ENCODE measurements at places on chromosomes 7 and 10.
A peak's percentile ranks its signal among the peaks of the same experiment; 100 is the strongest.

DNA sequence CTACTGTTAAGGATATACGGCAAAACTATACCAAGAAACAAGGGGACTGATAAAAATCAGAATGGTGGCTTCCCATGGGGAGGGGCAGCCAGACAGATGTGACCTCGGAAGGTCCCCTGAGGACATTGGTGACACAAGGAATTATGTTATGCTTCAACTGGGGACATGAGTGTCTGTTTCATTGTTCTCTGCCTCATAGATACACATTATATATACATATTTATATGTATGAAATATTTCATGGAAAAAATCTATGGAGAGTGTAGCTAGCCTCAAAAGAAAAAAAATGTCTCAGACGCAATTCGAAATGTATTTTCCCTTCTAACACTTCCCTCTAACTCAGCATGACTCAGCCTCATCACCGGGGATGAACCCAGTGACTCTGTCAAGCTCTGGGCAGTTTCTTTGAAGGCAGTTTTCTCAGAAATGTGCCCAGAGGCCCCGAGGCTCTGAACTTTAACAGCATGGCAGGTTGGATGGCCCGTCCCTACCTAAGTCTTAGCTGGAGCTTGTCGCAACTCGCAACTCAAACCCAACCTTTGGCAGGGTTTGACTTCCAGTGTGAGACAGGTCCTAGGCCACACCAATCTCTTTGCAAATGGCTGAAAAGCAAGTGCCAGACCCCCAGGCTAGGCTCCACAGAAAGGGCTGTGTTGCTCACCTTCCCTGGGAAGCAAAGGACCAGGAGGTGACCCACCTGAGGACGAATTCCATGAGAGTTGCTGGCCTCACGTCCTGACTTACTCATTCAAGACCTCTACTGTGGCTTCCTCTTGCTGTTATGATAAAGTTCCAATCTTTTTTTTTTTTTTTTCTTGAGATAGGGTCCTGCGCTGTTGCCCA, 86.9 kb downstream of the CARD11 start:
- DNase-seq, result peak; percentile 0

- no peak for DNase-seq
Measured at GRCh38 chr7:37786741-37787569, 61.4 kb upstream of the NME8 start.

GRCh38 chr7:137820156-137820555, 26.6 kb downstream of the DGKI start:
- no peak for DNase-seq

- no peak for DNase-seq
Measured at GRCh38 chr7:30751696-30752273, at the start of gene INMT. Gene INMT, plus strand, starts transcription at chr7:30752135. Its CDS starts 16 bp downstream, at chr7:30752151.

- no peak for DNase-seq
Measured at GRCh38 chr10:16674147-16674703, 143.0 kb downstream of the RSU1 start.

DNA sequence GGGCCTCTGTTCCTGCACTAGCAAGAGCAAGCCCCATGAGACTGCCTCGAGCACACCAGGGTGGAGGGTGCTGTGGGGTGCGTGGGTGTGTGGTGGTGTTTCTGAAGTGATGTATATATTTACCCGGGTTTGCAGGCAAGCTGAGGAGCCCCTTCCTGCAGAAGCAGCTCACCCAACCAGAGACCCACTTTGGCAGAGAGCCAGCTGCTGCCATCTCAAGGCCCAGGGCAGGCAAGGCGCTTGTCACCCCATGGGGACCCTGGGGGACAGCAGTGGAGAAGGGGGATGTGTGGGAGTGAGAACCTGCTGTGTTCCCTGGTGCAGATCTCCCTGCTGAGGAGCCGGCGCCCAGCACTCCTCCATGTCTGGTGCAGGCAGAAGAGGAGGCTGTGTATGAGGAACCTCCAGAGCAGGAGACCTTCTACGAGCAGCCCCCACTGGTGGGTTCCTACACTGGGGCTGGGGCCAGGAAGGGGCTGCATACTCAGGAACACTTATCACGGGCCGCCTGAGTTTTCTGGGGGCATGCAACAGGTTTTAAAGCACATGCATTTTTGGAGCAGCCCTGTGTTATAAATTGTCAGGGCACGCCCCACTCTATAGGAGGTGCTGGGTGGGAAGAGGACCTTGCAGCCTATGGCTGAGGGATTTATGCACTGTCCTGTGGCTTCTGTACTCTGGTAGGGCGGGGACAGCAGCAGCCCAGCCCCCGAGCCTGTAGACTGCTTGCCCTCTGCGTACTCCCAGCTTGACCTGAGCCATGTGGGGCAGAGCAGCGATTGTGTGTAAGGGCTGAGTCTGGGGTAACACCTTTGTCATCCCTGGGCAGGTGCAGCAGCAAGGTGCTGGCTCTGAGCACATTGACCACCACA, 5.9 kb downstream of the PGAM2 start:
- DNase-seq, result no peak

GRCh38 chr10:29102233-29102632, 186.6 kb upstream of the LYZL1 start:
- no peak for DNase-seq

GRCh38 chr10:69367469-69367868, 49.2 kb downstream of the TACR2 start:
- DNase-seq, result no peak

Data from GM04504 (cell line).